ENCODE measurements at places on chromosomes 5 and 9.

GRCh38 chr9:3992222-3992621 is 307.6 kb downstream of the GLIS3 start:
- DNase-seq, result no peak

DNA sequence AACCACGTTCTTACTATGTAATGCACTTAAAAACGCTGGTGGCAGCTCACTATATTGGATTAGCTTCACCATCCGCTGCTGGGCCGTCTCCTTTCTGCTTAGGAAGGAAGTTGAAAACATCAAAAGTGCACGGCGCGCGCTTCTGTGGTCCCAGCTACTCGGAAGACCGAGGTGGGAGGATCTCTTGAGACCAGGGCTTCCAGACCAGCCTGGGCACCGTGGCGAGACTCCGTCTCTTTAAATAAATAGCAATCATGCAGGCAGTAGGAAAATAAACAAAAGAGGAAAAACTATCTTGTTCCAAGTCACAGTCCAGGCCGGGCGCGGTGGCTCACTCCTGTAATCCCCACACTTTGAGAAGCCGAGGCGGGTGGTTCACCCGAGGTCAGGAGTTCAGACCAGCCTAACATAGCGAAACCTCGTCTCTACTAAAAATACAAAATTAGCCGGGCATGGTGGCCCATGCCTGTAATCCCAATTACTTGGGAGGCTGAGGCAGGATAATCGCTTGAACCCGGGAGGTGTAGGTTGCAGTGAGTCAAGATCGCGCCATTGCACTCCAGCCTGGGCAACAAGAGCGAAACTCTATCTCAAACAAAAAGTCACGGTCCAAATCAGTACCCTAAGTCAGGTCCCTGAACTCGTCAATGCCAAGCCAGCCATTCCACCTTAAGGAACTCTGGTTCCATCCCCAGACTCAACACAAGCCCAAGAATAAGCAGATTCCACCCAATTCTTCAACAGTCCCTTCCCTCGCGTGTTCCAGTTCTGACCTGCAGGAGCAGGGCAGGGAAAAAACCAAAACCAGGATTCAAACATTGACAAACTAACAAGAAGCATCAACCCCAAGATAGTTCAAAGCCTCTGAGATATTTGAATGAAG is 1.0 kb upstream of the GOLGA1 start:
- no peak for DNase-seq

DNA sequence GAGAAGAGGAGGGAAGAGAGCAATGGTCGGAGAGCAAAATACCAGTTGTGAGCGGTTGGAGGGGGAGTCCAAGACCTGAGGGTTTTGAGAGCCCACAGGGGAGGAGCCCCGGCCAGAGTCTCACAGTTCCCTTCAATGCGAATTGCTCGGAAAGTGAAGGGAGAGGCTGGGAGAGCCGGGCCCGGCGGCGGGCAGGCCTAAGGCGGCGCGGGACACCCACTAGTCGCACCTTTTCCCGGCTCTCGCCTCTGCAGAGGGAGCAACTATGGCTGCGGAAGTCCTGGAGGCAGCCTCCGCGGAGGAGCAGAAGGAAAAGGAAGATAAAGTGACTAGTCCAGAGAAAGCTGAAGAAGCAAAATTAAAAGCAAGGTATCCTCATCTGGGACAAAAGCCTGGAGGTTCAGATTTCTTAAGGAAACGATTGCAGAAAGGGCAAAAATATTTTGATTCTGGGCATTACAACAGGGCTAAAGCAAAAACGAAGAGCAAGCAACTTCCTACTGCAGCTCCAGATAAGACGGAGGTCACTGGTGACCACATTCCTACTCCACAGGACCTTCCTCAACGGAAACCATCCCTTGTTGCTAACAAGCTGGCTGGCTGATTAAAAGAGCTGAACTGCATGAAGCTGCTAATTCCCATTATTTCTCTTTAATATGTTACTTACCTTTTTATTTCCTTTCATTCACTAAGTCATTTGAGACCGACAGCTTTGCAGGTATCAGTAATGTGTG is 6.5 kb upstream of the BTNL3 start:
- no peak for DNase-seq

DNA sequence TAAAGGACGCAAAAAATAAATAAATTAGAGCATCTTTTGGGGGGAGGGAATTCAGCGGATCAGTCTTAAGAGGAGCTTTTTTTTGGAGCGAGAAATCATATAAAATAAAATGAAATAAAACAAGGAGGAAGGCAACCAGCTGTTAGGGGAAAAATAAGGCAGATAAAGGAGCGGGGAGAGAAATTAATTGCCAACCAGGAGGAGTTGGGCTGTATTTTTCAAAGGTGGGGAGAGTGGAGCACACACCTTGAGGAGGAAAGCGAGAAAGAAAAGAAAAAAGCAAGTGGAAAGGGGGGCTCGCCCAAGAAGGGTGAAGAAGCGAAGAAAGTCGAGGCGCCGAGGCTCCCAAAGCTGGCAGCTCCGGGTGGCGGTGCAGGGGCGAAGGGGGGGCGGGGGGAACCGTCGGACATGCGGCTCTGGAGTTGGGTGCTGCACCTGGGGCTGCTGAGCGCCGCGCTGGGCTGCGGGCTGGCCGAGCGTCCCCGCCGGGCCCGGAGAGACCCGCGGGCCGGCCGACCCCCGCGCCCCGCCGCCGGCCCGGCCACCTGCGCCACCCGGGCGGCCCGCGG is at the start of gene PAPPA:
Gene PAPPA (plus strand): TSS at position 27 of the 569 bp plus-strand sequence. CDS start 382 bp downstream, at position 409.
- no peak for DNase-seq

DNA sequence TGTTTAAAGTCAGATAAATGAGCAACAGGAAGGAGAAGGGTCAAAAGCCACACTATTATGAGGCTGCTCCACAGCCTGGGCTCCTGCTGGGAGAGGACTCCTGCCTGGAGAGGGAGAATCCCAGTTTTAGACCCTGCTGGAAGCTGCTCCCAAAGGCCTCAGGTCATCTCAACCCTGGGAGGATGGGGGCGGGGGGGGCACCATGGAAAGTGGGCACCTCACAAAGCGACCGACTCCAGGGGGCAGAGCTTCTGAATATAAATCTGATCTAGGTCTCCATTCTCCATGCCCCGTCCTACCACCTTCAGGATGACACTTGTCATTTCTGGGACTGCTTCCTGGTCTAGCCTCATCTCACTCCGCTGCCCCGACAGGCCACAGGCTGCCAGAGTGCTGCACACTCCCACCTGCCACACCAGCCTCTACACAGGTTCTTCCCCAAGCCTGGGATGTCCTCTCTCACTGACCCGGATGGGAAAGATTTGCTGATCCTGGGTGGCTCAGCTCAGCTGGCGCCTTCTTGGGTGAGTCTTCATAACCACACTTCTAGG is 183.4 kb downstream of the GAPVD1 start:
- no peak for DNase-seq

DNA sequence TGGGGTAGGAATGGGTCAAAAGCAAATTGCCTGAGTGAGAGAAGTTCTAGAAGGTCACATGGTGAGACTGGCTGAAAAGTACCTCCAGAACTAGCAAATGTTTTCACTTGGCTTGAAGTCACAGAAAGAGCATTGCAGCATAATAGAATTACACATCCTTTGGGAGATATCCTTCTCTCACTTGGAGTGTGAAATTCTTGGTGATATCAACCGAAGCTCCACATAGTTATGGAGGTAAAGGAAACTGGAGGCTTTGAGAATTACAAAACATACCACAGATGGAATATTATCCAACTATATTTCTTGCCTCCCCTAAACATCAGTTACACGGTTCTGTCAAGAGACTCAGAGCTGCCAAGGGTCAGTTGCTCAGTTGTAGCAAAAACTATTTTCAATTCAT is 182.4 kb downstream of the SEMA5A start:
- DNase-seq, result no peak

DNA sequence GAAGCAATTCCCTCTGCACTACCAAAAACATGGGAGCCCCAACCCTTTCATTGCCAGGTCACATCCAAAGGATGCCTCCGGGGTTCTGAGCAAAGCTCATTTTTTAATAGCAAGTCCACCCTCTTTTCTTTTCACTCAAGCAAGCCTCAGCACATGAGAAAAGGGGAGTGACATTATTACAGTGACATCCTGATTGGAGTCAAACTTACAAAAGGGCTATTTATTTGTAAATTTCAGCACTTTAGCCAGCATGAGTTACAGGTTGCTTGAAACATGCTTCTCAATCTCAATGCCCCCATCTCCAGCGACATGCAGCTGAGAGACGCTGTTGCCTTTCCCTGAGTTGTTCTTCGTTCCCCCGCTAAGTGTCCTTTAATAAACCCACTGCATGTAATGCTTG is 238.4 kb upstream of the PANK3 start:
- no peak for DNase-seq

DNA sequence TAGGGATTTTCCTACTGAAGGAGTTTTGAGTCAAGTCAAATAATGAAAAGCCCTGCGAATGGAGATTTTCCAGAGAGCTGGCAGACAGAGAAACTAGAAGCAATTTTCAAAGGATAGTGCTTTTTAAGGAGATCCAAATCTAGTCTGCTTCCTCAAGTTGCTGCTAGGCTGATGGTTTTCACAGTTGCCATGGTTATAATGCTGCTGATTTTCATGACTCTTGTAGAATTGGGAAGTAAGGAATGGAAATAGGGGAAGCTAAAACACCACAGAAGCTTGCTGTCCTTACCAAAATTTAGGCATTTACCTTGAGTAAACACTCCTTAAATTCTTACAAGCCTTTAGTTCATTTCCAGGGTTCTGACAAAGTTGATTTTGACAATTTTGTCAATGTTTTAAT is 30.1 kb upstream of the HAPLN1 start:
- DNase-seq, result no peak

GRCh38 chr5:88847420-88847819 is 35.6 kb downstream of the MEF2C start:
- no peak for DNase-seq

GRCh38 chr5:10246761-10247160 is 2.9 kb downstream of the ATPSCKMT start:
- DNase-seq, result no peak

GRCh38 chr9:75866273-75866871 is 24.1 kb upstream of the PCSK5 start:
- no peak for DNase-seq
